GM19239 (cell line): ENCODE measurements at places on chromosomes 12 and 14.

- no peak for DNase-seq
These were observed 8.4 kb downstream of the KRT3 start for GRCh38 chr12:52787324-52788191.

DNA sequence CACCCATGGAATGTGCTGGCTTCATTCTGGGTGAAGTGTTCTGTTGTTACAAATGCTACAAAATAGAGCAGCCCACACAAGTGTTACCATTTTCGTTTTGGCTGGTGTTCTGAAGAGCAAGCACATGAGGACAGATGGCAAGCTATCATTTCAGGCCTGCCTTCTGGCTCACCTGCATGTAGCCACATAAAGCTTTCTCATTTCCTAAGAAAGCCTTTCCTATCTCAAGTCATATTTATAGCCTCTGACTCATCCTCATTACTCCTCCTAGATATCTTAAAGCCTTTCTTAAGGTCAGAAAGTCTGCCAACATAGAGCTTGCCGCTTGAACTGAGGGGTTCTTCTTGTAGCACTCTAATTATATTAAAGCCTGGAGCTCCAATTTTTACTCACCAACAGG, 89.0 kb downstream of the PTPRR start:
- DNase-seq = no peak

DNA sequence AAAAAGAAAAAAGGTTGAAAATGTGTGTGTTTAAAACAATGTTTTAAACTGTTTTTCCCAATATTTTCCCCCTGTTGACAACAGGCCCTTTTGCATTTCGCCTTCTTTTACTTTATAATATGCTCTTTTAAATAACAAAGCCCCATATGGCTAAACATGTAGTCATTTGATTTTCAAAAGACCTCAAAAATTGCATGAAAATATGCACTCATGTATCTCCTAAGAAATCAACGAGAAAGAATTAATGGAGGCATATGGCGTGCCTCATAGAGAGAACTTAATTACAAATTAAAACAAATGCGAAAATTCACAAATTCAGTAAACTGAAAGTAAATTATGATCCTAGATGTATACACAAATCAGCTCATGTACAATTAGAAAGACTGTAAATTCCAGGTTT, 202.6 kb upstream of the FOXN3 start:
- DNase-seq = no peak

GRCh38 chr14:37340353-37340752, 142.6 kb downstream of the MIPOL1 start:
- DNase-seq = no peak

- no peak for DNase-seq
These were observed 24.9 kb upstream of the CHGA start for GRCh38 chr14:92897922-92898565.

- DNase-seq = no peak
These were observed 47.2 kb downstream of the SPPL3 start for GRCh38 chr12:120856980-120857379.

- no peak for DNase-seq
These were observed 359.6 kb downstream of the BMP4 start for GRCh38 chr14:53596853-53597525.

DNA sequence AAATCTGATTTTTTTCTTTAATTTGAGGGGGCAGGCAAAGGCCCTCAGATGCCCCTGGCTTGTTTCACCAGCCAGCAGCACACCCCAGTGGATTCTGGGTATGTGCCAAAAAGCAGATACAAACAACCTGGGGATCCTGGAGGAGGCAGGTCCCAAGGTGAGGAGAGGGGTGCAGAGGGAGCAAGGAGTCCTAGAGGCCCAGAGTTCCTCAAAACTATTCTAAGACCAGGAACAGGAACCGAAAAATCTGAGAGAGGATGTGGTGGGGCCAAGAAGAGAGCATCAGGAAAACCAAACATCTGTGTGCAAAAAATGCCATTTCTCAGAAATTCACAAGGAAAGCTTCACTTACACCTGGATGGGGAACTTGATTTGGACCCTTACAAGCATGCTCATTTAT, 8.2 kb downstream of the KCNA5 start:
- DNase-seq = no peak

DNA sequence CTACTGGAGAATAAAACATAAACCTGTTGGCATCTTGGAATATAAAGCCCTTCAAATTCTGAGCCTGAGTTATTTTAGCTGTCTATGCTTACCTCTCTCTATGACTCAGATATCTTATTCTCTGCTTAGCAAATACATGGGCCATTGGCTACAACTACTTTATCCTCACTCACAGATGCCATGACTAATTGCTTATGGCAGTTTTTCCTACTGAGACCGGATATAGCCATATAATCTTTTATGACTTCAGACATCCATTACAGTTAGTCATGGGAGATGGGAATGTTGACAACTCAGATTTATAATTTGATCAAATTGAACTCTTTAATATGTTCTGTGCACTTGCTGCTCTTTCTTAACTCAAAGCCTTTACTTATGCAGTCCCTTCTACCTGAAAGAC, 502.4 kb upstream of the ATP2B1 start:
- DNase-seq = no peak

GRCh38 chr12:24083838-24084237, 134.4 kb upstream of the SOX5 start:
- no peak for DNase-seq

DNA sequence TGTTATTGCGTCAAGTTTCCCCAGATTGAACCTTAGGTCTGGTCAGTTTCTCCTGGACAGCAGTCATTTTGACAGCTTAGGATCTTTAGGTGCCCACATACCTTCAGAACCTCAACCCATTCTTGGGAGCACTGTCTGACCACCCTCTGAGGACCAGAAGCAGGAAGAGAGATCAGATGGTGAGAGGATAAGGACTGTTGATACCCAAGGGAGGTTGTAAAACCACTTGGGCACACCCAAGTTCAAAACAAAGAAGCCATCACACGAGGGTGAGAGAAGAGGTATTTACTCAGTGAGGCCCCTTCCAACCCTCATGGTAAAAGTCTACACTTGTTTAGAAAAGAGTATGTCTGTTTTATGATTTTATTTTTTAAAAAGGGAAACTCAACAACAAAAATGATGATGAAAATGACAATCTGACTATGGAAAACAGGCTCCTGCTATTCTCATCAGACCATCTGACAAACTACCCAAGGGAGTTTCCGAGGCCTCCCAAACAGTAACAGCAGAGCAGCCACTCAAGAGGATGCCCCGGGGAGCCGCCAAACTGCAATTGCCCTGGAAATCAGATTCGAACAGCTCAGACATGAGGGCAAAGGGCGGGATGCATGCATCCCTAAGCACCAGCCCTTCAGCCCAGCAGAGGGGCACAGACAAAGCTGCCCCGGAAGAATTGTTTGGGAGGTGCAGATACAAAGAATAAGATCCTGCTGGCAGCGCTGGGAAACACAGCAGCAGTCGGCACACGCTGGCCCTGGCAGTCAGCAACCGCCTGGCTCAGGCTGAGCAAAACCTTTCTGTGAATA, 162.6 kb upstream of the PLEKHG7 start:
- no peak for DNase-seq

GRCh38 chr12:6110006-6110405, 14.5 kb downstream of the VWF start:
- no peak for DNase-seq

GRCh38 chr14:73785336-73785833, 66.2 kb upstream of the PTGR2 start:
- no peak for DNase-seq

- DNase-seq = no peak
These were observed 111.8 kb upstream of the DNM1L start for GRCh38 chr12:32567296-32567674.

- DNase-seq = no peak
These were observed 6.0 kb downstream of the CCDC92 start for GRCh38 chr12:123966596-123966995.

DNA sequence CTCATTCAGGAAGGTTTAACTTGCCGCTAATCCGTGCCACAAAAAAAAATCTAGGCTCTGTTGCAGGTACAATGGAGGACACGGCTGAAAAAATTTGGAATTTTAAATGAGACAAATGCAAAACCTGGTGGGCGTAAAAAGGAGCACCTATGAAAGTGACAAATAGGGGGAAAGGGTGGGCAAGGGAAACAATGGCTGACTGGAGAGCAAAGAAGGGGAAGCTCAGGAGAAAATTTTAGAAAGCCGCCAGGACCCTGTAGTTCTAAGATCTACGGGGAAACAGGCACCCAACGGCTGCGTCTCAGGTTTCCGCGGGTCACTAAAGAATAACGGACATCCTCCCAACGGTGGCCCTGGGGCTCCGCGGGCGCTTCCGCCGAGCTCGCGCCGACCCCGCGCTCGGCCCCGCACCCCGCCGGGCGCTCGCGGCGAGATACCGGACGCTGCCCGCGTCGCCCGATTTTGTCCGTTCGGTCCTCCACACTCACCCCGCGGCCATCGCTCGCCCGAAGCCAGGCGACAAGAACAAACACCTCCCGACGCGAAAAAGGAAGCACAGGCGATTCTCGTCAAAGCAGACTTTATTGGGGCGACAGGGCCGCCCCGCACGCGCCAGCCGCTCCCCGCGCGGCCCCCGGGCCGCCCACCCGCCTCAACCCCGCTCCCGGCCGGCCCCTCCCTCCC, 1.1 kb upstream of the YY1 start:
- no peak for DNase-seq

DNA sequence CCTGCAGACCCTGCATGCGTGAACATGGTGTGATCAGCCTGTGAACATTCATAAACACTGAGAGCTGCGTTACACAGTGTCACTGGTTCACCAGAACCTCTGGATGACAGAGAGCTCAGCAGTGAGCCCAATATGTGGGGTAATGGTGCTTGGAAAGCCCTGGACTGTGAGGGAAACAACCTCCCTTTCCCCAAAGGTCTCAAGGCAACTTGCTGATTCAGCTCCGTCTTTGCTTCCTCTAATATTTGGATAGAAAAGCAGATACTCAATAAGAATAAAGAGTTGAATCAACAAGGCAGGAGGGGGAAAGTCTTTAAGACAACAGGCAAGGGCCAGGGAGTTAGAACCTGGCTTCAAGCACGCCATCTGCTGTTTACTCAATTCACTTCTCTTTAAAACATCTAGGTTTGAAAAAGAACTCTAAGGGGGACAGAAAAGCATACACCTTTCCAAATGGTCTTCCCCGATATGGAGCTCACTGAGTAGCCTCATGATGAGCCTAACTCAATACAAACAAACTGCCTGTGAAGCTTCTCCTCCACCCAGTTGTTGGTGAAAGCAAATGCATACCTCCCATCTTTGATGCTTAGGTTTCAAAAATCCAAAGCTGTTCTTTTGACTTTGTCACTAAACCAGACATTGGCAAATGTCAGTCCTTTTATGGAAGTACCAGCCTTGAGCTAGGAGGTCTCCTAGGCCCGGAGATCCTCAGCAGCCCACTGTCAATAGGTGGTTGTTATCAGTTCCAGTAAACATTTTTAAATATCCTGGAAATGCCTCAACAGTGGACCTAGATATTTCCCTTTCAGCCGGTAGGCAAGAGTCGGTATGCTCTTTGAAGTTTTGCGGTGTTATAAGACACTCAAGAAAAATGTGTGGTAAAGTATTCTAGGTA, 76.1 kb downstream of the SAMD4A start:
- no peak for DNase-seq

DNA sequence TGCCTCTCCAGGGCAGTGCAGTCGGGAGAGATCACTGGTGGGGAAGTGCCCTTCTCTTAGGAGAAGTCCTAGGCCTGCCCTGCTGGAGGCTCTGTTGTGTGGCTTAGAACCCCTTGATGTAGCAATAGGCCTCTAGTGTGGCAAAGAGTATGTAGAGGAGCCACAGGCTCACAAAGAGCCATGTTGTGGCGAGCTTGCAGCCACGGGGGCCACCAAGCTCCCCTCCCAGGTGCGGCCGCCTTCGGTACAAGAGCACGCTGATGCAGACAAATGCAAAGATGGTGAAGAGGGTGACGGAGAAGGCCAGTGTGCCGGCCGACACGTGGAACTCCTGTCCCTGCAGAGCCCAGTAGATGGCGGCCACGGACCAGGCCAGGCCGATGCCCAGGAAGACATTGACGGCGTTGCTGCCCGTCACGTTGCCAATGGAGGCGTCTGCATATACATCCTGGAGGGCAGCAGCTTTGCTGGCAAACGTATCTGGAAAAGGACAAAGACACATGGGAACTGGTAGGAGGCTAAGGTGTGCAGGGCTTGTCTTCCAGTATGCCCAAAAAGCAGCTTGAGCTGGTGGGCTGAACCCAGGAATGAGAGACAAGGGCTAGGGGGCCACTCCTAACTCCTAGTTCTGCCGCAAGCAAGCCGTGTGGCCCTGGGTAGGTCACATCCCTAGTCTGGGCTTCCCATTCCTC, 142.8 kb downstream of the SLC8A3 start:
- DNase-seq = peak; percentile 13

GRCh38 chr12:120156315-120157259, 37.9 kb downstream of the GCN1 start:
- DNase-seq = no peak

DNA sequence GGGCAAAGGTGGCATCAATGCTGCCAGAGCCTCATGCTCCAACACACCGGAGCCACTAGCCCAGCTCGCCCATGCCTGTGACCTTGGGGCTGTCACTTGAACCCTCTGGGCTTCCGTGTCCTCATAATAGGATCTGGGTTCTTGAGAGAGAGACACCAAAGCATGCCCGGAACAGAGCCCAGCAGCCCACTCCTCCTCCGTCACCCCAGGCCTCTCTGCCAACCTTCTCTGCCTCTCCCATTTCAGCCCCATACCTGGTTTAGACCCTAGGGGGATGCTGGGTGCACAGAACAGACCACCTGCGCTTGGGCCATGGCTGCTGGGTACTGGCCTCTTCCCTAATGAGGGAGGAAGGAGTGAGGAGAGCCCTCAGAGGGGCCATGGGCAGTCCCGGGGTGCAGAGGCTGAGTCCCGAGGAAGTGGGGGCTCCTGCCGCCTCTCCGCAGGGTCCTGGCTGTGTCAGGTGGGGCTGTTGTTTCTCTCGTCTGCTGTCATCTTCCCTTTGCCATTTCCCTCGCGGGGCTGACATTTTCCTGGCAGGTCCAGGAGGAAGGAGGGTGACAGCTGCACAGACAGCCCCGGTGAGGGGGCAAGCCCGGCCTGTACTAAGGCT, 172.4 kb upstream of the RTL1 start:
- DNase-seq = no peak

GRCh38 chr12:105862163-105862821, 276.5 kb downstream of the NUAK1 start:
- DNase-seq = no peak

DNA sequence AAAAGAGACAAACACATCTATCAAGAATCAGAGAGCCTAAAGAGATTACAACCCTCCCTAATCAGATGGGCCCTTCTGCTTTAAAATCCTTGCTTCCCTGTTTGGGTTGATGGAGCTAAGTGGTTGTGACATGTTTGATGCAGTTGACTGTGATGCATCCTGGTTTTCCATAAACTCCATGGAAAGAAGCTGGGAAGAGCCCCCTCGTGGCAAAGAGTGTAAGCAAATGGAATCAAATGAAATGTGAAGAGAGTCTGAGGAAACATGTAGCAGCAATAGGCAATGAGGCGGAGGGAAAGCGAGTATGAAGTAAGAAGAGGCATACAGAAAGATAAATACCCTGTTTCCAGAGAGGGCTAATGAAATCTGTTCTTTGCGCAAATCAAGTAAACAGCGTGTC, 70.4 kb upstream of the SLCO1C1 start:
- no peak for DNase-seq

GRCh38 chr14:101088395-101088667, 184.8 kb upstream of the RTL1 start:
- no peak for DNase-seq
